ENCODE measurements at places on chromosomes 11 and 22.

DNA sequence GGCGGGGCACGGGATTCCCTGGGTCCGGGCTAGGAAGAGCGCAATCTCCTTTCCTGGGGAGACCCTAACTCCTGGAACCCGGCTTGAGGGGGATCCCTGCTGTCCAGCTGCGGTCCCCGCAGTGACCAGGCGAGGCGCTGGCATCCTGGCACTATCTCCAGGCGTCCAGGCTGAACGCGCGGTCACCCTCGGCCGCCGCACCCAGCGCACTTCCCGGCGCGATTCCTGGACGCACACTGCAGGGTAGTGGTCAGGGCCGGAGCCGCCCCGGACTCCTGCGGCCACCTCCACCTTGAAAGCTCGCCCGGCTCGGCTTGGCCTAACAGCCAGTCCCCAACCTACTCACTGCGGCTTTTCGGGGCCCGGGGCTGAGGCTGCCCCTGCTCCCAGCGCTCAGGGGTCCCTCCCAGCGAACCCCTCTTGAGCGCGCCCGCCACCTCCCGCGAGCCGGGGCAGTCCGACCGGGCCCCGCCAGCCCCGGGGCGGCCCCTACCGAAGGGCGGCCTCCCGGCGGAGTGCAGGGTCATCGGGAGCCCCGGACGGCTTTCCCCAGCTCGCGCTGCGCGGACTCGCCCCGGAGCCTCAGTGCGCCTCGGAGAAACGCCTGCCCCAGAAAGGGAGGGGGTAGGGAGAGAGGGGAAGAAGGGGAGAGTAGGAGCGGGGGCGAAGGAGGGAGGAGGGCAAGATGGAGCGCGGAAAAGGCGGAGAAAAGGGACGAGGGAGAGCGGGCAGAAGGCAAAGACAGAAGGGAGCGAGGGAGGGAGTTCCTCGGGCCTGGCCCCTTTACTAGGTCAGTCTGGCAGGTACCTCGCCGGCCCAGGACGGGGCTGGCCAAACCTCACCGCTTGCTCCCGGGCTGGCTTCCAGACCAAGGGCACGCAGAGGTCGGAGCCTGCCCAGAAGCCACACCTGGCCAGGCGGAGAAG, 1.0 kb downstream of the POU2AF3 start:
- DNase-seq = peak; percentile 12

GRCh38 chr11:6894097-6894496, 1.8 kb upstream of the OR2D2 start:
- no peak for DNase-seq

- DNase-seq = no peak
These were observed 81.9 kb upstream of the WNT7B start for GRCh38 chr22:46058591-46059519.

GRCh38 chr22:35170716-35171697, 86.3 kb upstream of the HMGXB4 start:
- DNase-seq = no peak

DNA sequence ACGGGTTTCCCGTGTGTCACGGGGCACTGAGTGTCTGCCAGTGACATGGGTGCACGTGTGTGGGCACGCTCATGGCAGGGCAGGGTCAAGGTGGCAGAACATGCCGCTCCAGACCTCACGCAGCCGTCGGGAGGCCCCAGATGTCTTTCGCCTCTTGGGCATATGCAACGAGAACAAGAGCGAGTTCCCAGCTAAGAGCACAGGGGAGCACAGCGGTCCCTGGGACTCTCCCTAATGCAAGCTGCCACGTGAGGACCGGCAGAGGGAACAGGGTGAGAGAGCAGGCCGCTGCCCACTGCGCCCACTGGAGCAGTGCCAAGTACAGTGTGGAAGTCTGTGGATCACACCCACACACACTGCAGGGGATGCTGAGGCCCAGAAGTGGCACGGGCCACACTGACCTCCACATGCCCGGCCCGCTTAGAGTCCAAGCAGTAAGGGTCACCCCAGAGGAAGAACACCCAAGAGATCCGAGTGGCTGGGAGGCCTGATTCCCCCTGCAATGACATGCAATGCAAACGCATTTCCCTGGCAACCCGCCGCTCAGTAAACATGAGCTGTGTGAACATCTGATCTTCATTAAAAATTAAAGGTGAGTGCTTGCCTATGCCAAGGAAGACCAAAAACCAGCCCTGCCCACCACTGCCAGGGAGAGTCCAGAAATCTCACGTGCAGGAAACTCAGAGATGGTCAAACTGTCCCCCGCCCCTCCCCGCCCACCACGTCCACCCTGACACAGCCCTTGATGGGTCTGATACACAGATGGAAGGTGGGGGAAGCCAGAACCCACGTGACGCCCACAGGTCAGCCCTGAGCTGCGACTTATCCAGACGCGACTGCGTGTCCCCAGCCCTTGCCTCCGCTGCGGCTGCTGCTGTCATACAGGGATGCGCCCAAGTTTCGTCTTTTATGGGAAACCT, 11.7 kb downstream of the CERK start:
- no peak for DNase-seq

Measured in kidney glomerular epithelial cell (primary cell).